ENCODE measurements at places on chromosomes 7 and 10.

- DNase-seq, result peak; percentile 1
Measured at GRCh38 chr7:142883571-142884285, 1.8 kb downstream of the TRPV6 start.

DNA sequence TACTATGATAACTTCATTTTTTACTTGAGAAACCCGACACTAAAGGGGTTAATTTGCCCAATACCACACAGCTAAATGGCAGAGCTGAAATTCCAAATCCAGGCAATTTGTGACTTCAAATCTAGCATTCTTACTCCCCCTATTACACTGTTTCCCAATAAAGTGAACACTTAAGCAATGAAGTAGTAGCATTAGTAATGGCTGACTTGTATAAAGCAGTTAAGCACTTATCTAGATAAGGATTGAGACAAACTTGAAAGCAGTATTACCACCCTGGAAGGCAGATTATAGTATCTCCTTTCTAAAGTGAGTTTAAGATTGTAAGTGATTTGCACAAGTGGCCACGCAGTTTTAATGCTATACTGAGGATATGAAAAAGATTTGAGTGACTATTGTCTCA is 39.3 kb downstream of the WASL start:
- no peak for DNase-seq

DNA sequence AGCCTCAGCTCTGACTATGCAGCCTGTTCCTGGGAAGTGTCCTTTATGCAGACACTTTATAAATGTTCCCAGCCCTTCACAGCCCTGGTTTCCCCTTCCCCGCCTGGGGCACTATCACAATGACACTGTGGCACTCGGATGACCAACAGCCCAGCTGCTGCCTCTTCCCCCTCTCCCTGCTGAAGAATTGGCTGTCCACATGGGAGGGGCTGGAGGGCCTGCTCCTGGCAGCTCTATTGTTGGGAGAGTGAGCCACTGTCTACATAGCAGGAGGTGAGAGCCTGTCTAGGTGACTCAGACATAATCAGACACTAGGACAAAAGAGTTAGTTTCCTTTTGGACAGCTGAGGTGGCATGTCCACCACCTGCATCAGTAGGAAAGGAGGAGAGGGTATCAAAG is 437.5 kb downstream of the PLXNA4 start:
- peak; percentile 39 for DNase-seq

DNA sequence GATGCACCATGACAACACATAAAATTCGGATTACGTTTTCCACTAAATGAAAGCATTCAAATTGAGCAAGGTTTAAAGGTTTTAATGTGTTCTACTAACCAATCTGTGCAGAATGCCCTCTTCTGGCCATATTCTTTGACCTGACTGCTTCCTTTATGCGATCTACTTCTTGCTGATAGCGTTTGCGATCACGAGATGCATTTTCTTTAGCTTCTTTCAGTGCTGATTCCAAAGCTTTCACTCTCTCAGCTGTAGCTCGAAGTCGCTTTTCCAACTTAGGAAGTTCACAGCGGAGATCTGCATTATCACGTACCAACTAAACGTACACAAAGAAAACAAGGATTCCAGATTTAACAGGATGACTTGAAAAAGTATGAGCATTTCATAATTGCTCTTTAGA is 39.2 kb downstream of the KIF5B start:
- no peak for DNase-seq

GRCh38 chr7:129778770-129779601 is 167.5 kb downstream of the NRF1 start:
- DNase-seq, result peak; percentile 55
